Stimulated activated naive CD8-positive, alpha-beta T cell treated with anti-CD3 and anti-CD28 coated beads, Interleukin-15, amount 100 ng/mL, for 72 hours (primary cell): ENCODE measurements at places on chromosomes 16 and 17.

DNA sequence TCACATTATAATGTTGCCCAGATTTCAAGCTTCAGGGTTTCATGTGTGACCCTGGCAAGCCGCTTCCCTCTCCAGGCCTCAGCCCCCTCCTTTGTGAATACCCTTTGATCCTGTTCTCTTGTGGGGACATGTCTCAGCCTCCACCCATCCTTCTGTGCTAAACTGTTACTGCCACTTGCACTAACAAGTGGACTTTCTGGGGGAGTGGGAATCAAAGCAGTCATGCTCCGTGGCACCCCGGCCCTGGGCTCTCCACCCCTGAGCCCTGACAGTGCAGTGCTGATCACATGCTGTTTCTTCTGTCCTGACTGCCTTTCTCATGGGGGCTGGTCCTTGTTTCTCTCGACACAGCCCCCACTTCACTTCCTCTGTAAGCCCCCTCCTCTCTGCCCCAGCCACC lies 9.7 kb upstream of the DCAF7 start:
- no peak for DNase-seq

DNA sequence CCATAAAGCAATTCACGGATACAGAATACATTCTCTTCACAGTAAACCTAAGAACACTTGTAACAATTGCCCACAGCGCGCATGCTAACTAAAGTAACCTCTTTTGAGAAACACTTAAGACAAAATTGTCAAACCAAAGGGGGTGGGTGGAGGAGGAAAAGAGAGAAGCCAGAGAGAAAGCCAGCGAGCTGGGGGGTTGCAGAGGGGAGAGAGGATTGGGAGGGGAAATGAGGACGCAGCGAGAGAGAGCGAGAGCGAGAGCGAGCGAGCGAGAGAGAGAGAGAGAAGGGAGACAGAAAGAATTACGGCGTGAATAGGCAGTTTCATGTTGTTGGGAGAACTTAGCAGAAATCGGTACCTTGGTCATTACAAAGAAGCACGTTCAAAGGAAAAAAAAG lies 1.6 kb upstream of the HOXB7 start:
- DNase-seq = no peak

DNA sequence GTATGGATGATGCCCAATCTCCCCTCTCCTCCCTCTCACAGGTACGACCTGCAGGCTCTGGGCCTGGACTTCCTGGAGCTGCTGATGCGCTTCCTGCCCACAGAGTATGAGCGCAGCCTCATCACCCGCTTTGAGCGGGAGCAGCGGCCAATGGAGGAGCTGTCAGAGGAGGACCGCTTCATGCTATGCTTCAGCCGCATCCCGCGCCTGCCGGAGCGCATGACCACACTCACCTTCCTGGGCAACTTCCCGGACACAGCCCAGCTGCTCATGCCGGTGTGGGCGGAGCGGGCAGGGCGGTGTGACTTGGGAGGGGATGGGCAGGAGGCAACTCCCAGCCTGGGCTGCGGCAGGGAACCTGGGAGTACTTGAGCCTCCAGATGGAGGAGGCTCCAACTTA lies 18.1 kb downstream of the SPATA32 start:
- no peak for DNase-seq

DNA sequence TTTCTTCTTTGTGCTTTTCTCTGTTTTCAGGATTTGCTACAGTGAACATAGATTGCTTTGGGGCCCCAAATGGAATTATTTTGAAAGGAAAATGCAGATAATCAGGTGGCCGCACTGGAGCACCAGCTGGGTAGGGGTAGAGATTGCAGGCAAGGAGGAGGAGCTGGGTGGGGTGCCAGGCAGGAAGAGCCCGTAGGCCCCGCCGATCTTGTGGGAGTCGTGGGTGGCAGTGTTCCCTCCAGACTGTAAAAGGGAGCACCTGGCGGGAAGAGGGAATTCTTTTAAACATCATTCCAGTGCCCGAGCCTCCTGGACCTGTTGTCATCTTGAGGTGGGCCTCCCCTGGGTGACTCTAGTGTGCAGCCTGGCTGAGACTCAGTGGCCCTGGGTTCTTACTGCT lies 1.2 kb downstream of the STH start:
- no peak for DNase-seq

DNA sequence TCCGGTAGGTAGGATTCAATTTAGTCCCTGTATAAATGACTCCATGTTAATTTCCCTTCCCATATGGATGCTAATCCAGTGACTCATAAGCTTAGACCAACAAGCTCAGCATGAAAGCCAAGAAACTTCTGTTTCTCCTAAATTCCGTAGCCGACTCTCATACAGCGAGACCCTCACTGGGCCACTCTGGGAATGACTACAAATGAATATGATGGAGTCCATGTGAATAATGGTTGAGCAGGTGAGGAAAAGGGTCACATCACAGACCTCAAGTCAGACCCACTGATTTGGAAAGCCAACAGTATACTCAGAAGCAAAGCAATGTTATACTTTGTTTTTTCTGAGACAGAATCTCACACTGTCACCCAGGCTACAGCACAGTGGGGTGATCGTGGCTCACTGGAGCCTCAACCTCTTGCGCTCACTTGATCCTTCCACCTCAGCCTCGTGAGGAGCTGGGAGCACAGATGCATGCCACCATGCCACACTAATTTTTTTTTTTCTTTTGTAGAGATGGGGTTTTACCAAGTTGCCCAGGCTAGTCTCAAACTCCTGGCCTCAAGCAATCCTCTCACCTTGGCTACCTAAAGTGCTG lies 14.6 kb downstream of the RSL1D1 start:
- no peak for DNase-seq

GRCh38 chr17:2594722-2595599 lies 1.5 kb downstream of the PAFAH1B1 start:
- no peak for DNase-seq

GRCh38 chr16:11611871-11612664 lies 25.3 kb upstream of the LITAF start:
- no peak for DNase-seq

DNA sequence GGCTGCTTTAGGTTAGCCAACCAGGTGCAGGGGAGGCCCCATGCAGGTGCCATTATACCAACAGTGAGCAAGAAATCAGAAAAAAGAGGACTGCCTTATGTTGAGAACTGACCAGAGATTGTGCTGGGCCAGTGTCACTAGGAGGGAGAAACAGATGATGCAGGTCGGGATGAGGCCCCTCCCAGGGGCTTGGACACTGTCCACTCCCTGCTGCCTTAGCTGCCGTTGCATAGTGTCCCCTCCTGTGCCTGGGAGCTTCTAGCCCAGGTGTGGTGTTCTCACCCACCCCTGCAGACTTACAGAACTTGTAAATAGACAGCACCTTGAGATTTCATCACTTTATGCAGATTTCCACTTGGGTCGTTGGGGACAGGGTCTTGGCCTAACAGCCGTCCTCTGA lies 36.7 kb downstream of the PLD6 start:
- DNase-seq = no peak

GRCh38 chr16:10799736-10800135 lies 18.9 kb downstream of the TVP23A start:
- DNase-seq = no peak

DNA sequence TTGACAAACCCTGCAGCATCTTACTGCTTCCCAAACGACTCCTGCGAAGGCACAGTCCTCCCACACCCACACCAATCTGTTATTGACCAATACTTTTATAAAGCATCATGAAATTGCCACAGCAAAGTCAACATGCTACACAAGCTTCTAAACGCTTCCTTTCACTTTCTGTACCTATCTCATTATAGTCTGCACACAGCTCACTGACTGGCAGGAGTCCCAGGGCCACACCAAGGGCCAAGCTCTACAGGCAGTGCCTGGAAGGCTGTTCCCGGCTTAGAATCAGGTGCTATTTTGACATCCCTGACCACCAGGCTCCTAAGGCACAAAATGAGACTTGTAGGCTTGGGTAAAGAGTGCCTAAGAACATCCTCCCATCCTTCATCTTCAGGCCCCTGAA lies 39.5 kb downstream of the USP7 start:
- no peak for DNase-seq
